ENCODE measurements at places on chromosomes 2 and 18.
A peak's percentile ranks its signal among the peaks of the same experiment; 100 is the strongest.

DNA sequence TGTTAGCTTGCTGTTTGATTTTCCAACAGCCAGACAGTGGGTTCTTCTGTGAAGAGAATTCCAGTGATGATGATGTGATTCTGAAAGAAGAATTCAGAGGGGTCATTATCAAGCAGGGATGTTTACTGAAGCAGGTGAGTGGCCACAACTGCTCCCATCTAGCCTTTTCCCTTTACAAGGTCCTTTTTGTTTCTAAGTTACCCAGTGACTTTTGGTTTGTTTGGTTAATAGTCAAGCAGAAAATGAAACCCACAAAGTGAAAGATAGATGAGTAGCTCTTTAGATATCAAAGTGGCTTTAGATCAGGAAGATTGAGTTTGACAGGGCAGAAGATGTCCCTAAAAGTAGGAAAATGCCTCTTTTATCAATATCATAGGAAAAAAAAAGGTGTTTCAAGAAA lies 23.3 kb downstream of the PLEK start:
- DNase-seq = no peak

- DNase-seq = no peak
These were observed 84.7 kb downstream of the ZNF407 start for GRCh38 chr18:74682141-74682990.

DNA sequence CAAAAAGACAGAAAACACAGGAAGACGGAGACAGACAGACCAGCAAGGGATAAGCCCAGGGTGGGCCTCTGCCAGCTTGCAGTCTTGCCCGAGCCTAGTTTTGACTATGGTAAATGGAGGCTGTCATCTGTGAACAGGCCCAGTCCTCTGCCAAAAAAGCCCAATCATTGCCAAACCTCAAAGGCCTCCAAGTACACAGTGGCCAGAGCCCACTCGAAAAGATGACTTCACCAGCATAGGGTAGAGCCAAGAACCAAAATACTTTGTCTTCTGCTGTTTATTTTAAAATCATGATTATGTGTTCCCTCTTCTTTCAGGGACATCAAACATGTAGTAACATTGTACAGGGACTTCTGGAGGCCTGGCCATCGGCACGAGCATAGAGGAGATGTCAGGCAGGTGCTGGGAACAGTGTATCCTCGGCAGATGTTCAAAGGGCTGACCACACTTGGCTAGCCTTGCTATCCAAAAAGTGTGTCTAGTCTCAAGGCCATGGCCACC lies 66.0 kb downstream of the TTC32 start:
- DNase-seq = no peak

GRCh38 chr18:53796040-53796729 lies 428.3 kb downstream of the MBD2 start:
- peak; percentile 7 for DNase-seq

GRCh38 chr18:41666231-41666630 lies 288.8 kb upstream of the PIK3C3 start:
- no peak for DNase-seq

DNA sequence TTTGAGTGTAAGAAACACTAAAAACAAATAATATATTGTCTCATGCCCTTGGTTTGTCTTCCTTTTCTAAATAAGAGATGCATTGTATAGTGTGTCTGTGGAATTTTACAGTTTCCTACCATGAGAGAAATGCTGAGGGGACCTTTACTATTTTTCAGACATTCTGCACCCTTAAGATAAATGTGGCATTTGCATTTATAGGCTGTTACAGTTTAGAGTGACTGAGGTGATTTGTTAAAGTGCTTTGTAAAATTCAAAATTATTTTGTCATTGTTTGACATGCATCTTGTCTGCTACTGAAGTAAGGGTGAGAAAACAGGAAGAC lies 78.9 kb upstream of the ZSWIM2 start:
- DNase-seq = no peak

DNA sequence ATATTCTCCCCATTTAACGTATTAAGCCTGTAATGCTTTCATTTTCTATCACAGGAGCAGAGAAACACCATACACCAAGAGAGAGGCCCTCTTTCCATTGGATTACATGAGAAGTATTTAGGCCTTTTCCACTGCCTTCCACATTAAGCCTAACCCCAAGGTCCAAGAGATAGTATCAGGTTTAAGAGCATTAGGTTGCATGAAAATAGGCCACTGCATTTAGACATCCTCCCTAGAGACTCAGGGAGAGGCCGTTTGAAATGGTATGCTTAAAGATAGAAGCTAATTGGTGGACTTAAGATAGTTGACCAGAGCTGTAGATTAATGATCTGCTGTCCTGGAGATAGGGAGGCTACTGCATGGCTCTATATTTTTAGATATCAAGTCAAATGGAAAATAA lies 128.5 kb upstream of the PTPRM start:
- no peak for DNase-seq

DNA sequence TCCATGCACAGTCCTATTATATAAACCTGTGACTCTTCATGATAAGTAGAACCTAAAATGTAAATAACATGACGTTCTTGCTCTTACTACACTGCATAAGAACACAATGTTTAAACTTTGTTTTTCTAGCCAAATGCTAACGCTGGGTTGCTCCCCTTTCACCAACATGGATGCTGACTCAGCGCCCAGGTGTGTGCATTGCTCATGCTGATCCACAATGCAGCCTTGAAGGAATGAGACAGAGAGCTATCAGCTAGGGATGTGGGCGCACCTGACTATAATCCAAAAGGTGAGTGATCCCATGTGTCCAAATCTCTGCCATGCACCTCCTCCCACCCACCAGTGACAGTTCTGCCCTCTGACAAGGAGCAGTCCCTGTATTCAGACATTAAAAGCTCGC lies 235.0 kb downstream of the IRS1 start:
- no peak for DNase-seq

DNA sequence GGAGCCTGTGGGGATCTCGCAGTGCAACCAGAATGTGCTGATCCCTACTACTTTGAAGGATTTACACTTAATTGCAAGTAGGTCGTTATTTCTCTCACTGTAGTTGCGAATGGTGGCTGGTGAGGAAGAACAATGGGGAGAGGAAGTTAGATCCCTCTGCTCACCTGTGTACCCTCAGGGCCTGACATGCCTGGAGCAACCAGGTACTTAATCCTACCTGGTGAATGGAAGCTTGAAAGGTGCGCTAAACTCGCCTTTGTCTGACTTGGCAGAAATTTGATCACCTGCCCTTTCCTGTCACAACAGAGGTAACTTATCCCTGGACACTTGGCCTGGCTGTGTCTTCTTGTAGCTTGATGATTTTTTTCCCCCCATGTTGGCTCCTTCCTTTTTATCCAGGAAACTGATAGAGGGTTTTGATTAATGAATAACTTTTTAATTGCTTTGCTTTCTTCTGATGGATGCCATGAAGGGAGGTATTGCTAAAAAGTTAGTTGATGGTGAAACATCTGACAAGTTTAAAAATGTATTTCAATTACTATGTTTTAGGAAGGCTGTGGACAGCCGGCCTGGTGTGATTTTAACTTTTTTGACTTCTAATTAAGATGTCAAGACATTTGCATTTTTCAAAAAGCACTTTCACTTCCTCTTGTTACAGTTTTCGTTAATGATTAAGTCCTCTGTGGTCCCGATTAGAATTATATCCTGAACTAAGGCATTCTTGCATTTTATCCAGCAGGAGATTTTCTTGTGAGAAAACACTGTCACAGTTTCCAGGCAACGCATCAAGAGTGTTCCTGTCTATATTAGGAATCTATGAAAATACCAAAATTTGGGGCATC lies 9.2 kb downstream of the SGPP2 start:
- no peak for DNase-seq

DNA sequence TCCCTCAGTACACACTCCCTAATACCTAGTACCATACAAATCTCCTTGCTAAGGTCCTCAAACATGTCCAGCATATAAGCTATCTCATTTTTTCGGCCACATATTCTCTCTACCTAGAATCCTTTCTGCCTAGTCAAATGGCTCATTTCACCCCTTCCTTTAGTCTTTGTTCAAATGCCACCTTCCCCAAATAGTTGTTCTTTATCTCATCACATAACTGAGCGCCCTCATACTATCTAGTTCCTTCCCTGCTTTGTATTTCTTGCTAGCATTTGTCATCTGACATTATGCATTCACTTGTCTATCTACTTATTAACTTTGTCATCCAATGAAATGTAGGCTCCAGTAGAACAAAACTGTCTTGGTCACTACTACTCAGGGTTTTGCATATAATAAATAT lies 35.5 kb downstream of the RPRD1A start:
- no peak for DNase-seq

GRCh38 chr2:120968307-120969015 lies 232.8 kb downstream of the GLI2 start:
- no peak for DNase-seq

DNA sequence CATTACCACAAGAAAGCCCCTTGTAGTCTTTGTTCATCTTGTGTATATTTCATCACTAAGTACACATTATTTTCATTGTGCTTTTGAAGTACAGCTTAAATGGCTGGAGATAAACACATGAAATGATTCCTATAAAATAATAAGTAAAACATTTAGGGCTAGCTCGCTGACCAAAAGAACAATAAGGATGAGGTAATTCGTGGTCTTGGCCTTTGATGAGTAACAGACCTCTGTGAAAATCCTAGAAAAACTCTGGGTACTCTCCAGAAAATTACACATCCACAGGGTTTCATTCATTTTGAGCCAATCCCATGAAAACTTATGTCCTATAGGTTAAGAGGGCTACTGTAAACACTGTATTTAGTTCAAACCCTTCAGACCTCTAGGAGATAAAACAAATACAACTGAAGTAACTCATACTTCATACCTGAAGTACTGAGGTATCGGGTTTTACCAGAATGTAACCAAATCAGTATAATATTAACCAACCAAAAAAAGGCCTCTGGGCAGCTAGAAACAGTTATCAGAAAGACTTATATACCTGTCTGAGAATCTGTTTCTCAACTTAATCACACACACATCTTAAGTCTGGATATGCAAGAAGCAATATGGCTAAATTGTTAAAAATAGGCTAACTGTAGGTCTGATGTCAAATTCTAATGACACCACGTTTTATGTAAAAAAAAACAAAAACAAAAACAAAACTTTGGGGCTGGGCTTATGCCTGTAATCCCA lies 31.0 kb downstream of the CFAP36 start:
- no peak for DNase-seq

- DNase-seq = peak; percentile 90
These were observed 92.8 kb upstream of the OTOS start for GRCh38 chr2:240232961-240233884.

DNA sequence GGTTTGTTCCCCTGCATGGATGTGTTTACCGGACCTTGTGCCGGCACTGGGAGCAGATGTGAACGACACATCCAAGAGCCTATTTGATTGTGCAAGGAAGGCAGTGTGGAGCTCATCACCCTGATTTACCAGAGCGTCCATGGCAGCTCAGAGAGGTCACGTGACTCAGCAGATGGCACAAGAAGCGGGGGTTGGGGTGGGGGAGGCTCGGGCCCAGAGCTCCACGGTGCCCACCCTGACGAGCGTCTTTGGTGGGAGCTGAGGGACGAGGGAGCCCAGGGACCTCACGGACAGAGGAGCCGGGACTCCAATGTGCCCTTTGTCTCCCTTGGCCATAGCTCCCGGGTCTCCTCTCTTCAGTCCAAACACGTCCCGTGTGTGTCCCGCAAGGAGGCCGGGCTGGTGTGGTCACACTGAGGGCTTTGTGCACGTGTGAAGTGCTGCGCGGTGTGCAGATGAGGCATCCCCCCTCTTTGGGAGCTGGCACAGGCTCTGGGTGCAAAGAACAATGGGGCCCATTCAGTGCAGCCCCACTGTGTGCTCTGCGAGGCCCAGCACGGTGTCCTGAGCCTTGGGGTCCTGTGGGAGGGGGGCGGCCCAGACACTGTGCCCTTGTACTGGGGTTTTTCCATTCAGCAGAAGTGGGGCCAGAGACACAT lies 15.5 kb downstream of the KCNIP3 start:
- no peak for DNase-seq

GRCh38 chr2:153476816-153477635 lies 1.5 kb downstream of the RPRM start:
- DNase-seq = no peak

- no peak for DNase-seq
These were observed 1.6 kb downstream of the SMAD7 start for GRCh38 chr18:48949050-48949605.

DNA sequence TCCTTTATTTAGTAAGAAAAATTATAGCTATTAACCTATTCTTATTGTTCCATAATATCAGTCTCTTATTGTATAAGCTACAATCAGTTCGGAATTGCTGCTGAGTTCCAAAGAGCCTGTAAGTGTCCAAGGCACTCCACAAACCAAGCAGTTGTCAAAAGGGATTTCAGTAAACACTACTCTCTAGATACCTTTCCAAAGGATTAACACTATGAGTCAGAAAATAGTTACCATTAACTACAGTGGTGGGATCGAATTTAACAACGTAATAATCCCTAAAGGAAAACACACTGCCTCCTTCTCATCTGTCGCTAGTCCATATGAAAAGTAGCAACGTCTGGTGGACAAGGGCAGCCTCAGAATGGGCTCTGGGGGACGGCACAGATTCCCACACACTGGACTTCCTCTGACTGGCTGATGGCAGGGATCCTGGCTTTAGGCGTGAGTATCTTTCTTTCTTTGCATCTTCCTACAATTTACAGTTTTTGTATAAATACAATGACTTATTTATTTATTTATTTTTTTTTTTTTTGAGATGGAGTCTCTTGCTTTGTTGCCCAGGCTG lies 8.8 kb downstream of the TGFBRAP1 start:
- no peak for DNase-seq

DNA sequence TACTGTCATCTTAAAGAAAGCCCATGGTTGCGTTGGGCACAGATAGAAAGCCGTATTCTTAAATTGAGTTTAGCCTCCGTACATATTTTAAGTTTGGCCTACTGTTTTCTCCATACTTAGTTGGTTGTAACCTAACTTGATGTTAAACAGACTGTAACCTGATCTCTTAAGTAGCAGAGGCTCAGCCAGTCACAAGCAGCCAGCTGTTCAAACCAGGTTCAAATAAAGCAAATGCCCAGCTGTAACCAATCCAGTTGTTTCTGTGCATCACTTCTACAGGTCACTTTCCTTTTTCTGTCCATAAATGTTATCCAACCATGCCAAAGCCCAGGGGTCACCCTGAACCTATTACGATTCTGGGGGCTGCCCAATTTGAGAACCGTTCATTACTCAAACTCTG lies 10.0 kb upstream of the THADA start:
- no peak for DNase-seq

GRCh38 chr2:220847589-220847988 lies 724.5 kb downstream of the EPHA4 start:
- no peak for DNase-seq

GRCh38 chr2:202149936-202150335 lies 76.9 kb downstream of the KIAA2012 start:
- no peak for DNase-seq

- DNase-seq = no peak
These were observed 97.7 kb downstream of the CDCA7 start for GRCh38 chr2:173452416-173452815.

DNA sequence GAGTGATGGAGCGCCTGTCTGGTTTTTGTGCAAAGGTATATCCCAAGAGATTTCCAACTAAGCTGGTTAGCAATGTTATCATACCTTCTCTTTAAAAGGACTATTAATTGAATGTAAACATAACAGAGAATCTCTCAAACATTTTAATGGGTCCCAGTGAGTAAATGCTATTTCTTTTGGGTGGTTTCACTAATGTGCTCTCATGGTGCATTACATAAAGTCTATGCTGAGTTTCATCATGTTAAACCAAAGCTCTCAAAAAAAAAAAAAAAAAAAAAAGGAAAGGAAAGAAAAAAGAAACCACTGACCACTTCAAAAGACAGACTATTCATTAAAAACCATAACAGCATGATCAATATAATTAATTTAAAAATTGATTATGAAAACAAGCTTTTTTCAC lies 119.1 kb upstream of the SCN1A start:
- DNase-seq = no peak

- no peak for DNase-seq
These were observed 500.2 kb downstream of the EIPR1 start for GRCh38 chr2:2877427-2877826.
